ENCODE measurements at places on chromosomes 3 and 15.

DNA sequence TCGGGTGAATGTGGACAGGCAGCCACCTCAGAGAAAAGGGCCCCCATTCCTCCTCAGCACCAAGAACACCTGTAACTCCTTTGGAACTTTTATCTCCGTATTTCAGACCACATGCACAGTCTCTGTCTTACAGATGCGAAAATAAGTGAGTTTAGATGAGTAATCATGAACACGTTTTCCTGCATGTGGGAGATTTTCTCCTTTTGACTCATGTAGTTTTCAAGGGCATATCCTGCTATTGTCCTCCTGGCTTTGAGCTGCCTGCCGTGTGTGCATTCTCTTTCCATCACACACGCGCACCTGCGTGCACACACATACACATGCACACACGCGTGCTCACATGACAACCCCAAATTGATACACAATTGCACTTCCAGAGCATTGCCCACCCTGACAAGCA, 239.2 kb downstream of the GABRG3 start:
- DNase-seq, result no peak

GRCh38 chr15:89413877-89414276, 79.3 kb upstream of the POLG start:
- DNase-seq, result no peak

GRCh38 chr3:114566767-114567166, 272.9 kb downstream of the TIGIT start:
- no peak for DNase-seq

DNA sequence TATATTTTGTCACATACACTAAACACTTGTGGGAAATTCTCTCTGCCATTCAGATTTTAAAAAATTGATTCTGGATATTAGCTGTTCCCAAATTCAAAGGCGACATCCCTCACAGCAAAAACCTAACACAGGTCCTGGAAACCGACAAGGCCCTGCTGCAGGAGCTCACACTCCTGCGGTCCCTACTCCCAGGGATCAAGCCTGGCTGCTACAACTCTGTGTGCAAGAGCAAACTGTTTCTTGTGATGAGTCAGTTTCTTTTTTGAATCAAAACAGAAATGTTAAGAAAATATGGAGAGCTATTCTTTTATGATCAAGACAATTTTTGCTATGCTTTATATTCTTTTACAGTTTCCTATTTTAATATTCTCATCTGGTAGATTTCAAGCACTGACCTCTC, 51.0 kb upstream of the TJP1 start:
- no peak for DNase-seq

DNA sequence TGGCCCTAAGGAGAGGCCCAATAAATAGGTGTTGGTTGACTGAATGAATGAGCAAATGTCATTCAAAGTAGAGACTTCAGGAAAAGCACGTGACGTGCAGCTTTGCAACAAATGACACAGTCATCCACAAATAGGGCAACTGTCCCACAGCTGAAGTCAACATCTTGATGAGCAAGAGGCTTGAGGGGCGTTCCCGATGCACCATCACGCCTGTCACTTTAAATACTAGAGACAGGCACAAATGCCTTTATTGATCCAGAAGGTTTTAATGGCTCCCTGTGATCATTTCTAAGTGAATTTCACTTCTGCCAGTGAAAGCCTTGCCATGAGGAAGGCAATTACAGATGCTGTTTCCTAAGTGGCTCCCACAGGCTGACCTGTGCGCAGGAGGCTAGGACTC, 43.6 kb downstream of the ABTB1 start:
- DNase-seq, result no peak
